ENCODE measurements at places on chromosomes 6 and 20. TPM values are rescaled to one million over a fixed set of nuclear protein-coding genes. Genes with fewer than 3 reads are reported as not detected.

C6orf118 gene
- total RNA-seq = 0.42 TPM

DNA sequence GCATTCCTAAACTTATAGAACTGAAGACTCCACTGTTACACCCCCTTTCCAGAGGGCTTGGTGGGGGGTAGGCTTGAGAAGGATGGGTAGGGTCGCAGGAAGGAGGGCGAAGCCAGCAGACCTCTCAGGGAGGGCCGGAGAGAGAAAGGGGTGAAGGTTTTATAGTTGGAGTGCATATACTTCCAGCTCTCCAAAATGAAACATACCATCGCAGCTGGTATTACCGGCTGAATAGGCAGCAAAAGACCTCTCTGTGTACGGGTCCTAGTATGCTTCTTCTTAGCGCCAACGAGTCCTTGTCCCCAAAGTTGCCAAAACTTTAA is 1.0 kb upstream of the VGLL2 start:
- no peak for DNase-seq

- peak; percentile 83 for DNase-seq
Observed at GRCh38 chr20:38426006-38426897, 8.9 kb downstream of the SNHG17 start.

GRCh38 chr6:85314586-85314985 is 135.3 kb upstream of the NT5E start:
- DNase-seq = no peak

DNA sequence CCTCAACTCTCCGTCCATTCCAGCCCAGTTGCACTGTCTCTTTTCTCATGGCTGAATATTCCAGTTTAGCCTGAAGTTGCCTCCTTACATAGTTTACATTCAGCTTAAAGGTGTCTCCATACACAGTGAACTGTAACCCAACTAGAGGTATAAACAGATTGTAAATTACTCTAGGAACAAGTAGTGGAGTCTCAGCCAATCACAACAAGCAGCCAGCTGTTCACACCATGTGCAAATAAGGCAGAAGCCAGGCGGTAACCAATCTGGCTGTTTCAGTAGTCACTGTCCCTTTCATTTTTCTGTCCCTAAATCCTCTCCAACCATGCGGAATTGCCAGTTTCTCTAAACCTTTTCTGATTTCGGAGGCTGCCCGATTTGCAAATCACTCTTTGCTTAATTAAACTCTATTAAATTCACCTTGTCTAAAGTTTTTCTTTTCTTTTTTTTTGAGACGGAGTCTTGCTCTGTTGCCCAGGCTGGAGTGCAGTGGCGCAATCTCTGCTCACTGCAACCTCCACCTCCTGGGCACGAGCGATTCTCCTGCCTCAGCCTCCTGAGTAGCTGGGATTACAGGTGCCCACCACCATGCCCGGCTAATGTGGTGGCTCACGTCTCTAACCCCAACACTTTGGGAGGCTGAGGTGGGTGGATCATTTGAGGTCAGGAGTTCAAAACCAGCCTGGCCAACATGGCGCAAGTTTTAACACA is 37.6 kb upstream of the GFOD1 start:
- DNase-seq = no peak

DNA sequence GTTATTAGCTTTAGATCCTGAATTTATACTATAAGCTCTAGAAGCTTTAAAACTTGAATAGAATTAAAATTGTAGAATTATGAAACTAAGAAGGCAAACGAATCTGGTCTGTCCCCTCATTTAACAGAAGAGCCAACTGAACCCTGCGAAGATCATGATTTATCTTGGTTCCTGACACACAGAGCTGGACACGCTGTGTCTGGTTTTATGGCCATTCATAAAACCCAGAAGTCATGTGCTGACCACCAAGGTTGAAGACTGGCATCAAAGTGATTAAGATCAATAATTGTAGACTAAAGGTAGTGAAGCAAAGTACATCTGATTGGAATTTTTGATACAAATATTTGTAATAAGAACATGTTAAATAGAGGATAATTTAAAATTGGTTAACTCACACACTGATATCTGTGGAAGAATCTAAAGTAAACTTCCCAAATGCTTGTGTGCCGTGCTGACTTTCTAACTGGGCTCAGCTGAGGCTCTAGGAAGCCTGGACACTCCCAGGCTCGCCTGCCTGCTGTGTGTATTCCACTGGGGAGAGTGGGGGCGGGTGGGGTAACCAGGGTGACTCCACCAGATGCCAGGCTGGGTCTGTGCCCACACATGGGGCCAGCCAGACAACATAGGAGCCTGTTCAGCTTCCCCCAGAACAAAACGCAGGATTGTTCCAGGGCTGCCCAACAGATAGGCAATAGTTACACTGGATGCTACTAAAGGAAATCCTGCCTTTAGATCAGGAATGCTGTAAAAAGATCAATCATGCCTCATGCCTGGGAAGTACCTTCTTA is 42.1 kb upstream of the SLC22A3 start:
- DNase-seq = no peak

Measured in cardiac muscle cell (in vitro differentiated cells and primary cell).